ENCODE measurements at places on chromosomes 16 and 17.

GRCh38 chr17:36818134-36818825, 119.0 kb upstream of the LHX1 start:
- no peak for DNase-seq

DNA sequence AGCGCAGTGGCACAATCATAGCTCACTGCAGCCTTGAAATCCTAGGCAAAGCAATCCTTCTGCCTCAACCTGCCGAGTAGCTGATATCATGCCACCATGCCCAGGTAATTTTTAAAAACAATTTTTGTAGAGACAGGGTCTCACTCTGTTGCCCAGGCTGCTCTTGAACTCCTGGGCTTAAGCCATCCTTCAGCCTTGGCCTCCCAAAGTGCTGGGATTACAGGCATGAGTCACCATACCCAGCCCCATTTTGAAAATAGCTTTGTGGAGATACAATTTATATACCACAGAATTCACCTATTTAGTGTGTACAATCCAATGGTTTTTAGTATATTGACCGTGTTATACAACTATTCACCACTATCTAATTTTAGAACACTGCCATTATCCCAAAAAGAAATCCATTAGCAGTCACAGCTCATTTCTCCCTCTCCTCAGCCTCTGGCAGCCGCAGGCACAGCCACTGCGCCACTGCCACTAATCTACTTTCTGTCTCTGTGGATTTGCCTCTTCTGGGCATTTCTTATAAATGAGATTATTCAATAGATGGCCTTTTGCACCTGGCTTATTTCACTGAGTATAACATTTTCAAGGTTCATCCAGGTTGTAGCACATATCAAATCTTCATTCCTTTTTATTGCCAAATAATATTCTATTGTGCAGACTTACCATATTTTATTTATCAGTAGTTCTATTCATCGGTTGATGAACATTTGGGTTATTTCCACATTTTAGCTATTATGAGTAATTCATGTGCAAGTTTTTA, 6.5 kb downstream of the RNF157 start:
- DNase-seq = no peak

DNA sequence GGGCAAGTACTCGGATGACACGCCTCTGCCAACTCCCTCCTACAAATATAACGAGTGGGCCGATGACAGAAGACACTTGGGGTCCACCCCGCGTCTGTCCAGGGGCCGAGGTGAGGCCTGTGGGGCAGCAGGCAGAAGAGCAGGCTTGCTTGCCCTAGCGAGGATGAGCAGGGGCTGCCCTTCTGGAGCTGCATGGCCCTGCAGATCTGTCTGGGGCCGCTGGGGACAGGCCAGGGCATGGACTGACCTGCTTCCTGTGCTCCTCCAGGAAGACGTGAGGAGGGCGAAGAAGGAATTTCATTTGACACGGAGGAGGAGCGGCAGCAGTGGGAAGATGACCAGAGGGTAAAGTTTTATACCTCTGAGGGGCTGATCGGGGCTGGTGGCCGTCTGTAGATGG, 5.3 kb downstream of the DHX38 start:
- no peak for DNase-seq

GRCh38 chr16:66477028-66477515, 50.0 kb downstream of the BEAN1 start:
- DNase-seq = no peak

GRCh38 chr17:14444915-14445314, 144.0 kb downstream of the HS3ST3B1 start:
- DNase-seq = no peak

DNA sequence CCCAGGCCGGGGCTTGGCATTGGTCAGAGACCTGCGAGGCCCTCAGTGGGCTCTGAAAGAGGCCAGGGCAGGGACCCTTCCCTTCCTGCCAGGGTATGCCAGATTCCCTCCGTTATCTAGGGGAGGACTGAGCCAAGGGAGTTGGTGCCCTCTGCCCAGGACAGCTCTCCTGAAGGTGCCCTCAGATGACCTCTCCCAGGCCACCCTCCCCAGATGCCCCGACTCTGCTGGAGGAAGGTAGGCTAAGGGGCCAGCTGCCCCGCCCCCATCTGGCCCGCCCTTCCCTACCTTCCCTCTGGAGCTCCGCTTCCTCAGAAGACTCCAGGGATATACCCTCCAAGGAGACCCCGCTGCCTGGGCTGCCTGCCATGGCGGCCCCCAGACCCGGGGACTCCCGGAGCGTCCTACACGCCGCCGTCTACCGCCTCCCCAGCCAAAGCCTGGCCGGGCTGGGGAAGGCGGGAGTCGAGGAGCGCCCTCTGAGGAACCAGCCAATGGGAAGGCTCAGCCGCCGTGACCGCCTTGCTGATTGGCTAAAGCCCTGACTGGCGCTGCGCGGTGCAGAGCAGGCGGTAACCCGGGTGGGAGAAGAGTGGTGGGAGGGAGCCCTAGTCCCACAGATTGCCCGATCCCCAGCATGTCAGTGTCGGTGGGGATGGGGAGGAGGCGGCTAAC, 7.0 kb downstream of the MPP2 start:
- DNase-seq = peak; percentile 90

GRCh38 chr17:67353161-67353560, 13.2 kb downstream of the PSMD12 start:
- DNase-seq = no peak

Measured in type B pancreatic cell (in vitro differentiated cells).